ENCODE measurements at places on chromosomes 4 and X. TPM values are rescaled to one million over a fixed set of nuclear protein-coding genes. Genes with fewer than 3 reads are reported as not detected.

DNA sequence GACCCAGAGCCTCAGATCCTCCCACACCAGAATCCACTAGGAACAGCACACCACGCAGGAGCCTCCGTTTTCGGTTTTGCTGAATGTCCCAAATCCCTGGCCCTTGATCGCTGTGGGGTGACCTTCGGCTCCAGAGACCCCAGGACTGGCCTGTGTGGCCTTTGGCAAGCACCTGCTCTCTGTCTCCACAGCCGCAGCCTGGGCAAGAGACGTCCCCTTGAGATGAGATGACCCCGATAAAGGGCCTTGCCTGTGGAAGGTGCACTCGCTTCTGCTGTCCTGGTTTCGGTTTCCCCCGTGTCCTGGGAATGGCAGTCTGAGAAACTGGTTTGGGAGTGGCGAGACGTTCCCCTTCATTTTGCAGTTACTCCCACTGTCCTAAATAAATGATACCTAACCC lies 9.6 kb downstream of the PSAPL1 start:
- no peak for DNase-seq

The CXCL1 gene
- 2.6 TPM for polyA plus RNA-seq

DNA sequence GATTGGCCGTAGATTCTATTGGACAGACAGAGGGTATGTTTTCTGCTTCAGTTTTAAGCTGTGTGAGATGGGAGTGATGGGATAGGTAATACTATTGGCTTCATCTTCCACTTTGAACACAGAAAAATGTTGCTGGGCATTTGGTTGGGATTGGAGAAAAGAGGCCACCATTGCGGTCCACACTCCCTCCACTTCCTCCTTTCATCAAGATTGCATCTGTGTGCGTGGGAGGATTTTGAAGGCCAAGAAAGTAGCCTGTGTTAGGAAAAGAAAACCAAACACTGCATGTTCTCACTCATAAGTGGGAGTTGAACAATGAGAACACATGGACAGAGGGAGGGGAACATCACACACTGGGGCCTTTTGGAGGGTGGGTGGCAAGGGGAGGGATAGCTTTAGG lies 56.4 kb downstream of the EGF start:
- DNase-seq, result no peak

DNA sequence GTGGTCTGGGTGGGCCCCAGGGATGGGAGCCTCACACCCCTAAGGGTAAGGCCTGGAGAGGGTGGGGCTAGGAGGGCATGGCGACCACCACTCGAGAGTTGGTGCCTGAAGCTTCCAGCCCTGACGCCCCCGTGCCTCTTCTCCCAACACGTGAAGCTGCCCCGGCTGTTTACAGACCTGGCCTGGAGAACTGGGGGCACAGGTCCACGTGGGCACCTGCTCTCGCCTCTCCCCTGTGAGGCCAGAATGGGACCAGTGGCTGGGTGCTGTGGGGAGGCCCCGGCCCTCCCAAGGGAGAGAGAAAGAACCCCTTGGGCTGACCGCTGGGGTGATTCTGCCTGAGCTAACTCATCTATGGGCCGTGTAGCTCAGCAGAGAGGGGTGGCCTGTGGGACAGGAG lies 15.5 kb downstream of the NAT8L start:
- DNase-seq, result no peak

DNA sequence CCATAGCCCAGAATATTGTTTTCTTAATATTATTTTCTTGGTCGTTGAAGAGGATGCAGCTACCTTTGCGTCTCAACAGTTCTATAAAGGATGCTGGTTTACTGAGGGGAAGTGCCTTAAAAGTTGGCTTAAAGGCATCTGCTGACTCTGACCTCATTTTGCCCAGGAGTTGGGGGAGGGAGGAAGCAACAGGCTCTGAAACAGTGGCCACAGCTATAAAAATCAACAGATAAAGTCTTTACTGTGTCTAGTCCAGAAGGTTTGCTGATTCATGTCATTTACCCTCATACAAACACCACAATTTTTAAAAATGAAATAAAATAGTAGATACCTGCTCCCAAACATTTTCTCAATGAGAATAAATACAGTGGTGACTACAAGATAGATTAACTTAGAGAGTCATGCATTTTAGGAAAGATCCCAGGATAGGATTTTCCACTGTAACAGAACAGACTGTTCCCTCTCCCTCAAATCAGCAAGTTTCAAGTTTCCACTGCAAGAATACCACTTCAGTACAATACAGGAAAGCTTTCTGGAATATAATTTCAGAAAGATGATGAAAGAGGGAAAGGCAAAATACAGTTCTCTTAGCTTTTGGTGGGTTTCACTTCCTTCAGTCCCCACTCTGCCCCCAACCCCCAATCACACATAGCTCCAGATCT lies 1.9 kb downstream of the PHKA1 start:
- no peak for DNase-seq

DNA sequence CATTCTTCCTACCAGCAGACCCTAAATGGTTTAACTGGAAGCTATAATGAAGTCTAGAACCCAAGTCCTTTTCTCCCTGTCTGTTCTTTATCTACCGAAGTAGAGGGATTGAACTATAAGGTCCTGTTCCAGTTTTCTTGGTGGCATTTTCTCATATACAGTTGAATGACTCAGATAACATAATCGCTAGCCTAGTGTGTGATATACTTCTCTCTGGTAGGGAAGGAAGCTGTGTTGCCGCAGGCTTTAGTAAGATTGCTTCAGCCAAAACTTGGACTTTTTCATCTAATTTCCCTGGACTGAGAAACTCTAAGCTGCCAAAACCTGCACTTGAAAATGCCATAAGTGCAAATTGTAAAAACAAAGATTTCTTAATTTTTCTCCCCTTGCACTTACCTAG lies 123.4 kb downstream of the NWD2 start:
- no peak for DNase-seq

The CSN1S1 gene
- not detected for polyA plus RNA-seq

DNA sequence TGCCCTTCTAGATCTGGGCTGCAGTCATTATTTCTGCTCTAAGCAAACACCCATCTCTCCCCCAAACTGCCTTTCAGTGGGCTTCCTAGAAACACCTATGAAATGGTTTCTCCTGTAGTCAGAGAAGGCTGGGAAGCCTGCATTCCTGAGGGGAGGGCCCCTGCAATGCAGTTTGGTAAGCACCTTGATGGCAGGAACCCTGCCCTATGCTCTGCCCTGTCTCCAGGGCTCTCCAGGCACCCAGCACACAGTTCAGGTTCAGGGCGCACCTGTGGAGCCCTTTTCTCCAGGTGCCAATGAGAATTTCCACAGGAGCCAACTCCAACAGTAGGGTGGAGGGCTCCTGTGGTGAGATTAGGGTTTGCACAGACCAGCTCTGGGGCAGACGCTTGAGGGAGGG lies 69.1 kb upstream of the FBXW7 start:
- no peak for DNase-seq

DNA sequence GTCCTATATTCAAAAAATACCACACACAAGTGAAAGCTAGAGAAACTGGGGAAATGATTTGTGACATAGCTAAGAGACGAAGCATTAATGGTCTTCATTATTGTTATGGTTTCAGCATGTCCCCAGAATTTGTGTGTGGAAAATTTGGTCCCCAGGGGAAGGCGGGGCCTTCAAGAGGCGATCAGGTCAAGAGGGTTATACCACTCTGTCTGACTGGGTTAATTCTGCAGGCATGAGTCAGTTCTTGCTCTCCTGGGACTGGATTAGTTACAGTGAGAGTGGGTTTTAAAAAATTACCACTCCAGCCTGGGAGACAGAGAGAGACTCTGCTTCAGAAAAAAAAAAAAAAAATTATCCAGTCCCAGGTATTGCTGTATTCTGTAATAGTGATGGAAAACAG lies 2.1 kb upstream of the MTNR1A start:
- no peak for DNase-seq
